IMR-90 (cell line): ENCODE measurements at places on chromosomes 11 and 22.

- peak; percentile 2 for DNase-seq
These were observed 127.8 kb downstream of the CHST1 start for GRCh38 chr11:45537614-45538013.

- DNase-seq, result peak; percentile 31
These were observed 6.0 kb upstream of the ACR start for GRCh38 chr22:50731811-50732624.

DNA sequence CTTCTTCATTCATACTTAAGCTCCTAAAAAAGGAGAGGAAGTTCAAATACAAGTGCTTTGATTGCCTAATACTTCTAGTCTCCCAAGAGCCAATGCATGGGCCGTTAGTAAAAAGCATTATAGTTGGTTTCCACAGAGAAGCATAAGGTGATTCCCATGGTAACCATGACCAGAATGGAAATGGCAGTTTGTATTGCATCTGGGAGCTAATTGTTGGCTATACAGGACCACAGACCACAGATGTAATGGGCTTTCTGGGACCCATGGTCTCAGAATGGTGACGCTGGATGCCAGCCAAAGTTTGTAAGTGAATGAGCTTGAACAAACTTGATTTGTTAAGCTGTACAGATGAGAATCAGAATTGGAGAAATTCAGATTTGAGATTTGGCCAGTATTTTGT, 333.9 kb upstream of the C11orf87 start:
- no peak for DNase-seq

GRCh38 chr11:50333861-50334260, 301.2 kb downstream of the OR4C45 start:
- no peak for DNase-seq

DNA sequence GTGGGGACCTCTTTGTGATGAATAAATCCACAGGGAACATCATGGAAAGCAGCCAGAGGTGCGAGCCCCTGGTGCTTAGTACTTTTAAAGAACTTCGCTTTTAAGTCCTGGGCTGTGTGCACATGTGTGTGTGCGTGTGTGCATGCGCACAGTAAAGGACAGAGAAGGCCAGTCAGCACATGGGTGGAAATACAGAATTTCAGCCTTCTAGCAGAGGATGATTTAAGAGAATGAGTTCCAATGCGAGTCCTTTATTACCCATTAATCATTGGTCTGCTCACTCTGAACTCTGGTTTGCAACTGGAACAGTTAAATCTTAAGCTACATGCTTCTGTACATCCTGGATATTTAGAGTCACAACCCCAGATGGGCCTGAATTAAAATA, 18.9 kb downstream of the TEAD1 start:
- DNase-seq, result no peak

DNA sequence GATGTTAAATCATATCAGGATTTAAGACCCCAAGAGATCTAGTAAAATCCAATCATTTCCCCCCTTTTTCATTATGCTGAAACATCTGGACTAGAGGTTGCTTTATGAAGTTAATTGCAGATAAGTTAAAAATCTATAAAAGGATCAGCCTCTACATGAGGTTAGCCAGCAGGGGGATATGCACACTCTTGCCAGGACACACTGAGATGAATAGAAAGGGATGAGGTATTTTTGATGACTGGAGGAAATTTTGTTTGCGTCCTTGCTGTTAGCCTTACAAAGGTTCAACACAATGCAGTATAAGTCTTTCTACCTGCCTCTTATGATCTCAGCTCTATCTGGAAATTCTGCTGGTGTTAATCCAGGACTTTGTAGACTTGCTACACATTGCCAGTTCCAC, 1034.3 kb downstream of the LRRC4C start:
- no peak for DNase-seq

DNA sequence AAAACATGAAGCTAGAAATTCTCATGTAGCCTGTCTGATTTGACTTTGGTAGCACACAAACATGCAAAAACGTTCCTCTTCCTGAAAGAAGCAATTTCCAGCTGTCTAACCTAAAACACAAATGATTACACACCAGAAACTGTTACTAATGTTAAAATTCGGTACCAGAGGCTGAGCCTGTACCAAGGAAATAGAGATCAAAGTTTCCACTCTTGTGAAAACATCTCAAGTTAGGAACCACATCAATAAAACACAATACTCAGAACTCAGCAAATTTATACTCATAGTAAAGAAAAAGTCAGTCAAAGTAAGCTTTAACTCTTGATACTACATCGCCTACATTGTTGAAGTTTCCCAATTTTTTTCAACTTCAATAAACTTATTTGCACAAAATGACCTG, 107.8 kb downstream of the FCHSD2 start:
- no peak for DNase-seq

GRCh38 chr22:45877651-45878050, 99.3 kb downstream of the WNT7B start:
- no peak for DNase-seq

GRCh38 chr11:109371444-109372176, 50.4 kb upstream of the C11orf87 start:
- no peak for DNase-seq
